ENCODE measurements at places on chromosomes 1 and 21. TPM values are rescaled to one million over a fixed set of nuclear protein-coding genes. Genes with fewer than 3 reads are reported as not detected.

HFM1 gene
- polyA plus RNA-seq, result not detected

DNA sequence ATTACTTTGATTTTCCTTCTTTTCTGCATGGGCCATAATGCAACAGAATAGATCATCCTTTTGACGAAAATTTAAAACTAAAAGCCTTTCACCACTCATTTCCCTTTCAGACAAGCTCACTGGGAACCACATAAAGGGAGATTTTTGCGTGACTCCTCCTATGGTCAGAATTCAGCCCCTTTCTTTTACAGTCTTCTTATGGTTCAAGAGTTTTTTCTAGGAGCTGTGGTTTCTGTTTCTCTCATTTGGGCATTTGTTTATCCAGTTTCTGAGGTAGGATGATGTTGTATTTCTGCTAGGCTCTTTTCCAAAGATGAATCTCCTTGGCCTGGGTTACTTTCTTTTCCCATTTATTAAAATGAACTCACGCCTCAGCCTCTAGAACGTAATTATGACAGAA, 16.9 kb downstream of the RGS1 start:
- no peak for DNase-seq

GRCh38 chr1:185907246-185907645, 173.1 kb downstream of the HMCN1 start:
- DNase-seq, result no peak

GRCh38 chr1:27074175-27074780, 61.6 kb upstream of the TENT5B start:
- no peak for DNase-seq
